ENCODE measurements at places on chromosomes 6 and 20. TPM values are rescaled to one million over a fixed set of nuclear protein-coding genes. Genes with fewer than 3 reads are reported as not detected.

DNA sequence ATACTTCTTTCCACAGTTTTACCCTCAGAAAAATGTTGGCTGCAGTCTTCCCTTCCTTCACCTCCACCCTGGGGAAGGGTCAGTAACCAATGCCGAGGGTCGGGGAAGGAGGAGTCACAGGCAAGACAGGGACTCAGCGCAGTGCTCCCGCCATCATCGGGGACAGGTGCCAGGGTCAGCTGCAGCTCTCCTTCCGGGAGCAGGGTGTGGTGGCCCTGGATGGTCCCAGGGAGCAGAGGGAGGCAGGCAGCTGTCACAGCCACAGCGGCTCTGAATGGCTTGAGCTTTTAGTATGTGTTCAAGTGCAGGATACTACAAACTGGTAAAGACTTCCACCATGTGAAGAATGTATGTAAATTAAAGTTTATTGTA is 26.0 kb upstream of the PI16 start:
- no peak for DNase-seq

DNA sequence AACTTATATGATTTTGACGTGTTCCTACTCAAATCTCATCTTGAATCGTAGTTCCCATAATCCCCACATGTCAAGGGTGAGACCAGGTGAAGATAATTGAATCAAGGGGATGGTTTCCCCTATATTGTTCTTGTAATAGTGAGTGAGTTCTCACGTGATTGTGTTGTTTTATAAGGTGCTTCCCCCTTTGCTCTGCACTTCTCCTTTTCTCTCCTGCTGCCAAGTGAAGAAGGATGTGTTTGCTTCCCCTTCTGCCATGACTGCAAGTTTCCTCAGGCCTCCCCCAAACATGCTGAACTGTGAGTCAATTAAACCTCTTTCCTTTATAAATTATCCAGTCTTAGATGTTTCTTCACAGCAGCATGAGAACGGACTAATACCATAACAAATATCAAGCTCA is 83.2 kb downstream of the MANEA start:
- DNase-seq, result no peak

- no peak for DNase-seq
Observed at GRCh38 chr6:135586388-135586787, 88.8 kb upstream of the AHI1 start.

DNA sequence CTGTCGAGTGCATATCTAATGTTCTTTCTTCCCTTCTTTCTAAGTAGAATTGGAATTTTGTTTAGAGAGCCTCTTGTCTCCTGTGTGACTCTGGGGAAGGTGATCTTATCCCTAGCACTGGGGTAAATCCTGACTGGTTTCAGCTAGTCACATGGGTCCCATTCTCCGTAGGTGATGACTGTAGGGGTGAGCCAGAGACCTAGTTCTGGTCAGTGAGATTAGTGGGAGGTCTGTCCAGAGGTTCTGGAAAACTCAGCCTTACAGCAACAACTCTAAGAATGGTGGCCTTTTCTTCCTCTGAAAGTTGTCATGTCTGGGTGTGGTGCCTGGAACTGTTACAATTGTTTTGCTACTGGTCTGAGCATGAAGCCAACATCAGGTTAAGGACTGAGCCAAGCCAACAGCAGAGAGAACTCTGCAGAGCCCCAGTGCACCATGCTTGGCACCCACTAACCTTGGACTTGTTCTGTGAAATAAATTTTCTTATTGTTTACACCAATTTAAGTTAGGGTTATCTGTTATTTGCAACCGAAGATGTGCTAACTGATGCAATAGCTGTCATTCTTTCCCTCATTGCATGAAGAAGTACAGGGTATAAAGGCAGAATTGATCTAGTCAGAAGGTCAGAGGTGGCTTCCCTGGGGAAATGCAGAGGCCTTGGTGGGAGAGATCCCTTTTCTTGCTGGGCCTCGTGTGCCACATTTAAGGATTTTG is 56.8 kb upstream of the TULP4 start:
- DNase-seq, result no peak

- no peak for DNase-seq
Observed at GRCh38 chr6:82364087-82365015, 734 bp downstream of the TPBG start.

DNA sequence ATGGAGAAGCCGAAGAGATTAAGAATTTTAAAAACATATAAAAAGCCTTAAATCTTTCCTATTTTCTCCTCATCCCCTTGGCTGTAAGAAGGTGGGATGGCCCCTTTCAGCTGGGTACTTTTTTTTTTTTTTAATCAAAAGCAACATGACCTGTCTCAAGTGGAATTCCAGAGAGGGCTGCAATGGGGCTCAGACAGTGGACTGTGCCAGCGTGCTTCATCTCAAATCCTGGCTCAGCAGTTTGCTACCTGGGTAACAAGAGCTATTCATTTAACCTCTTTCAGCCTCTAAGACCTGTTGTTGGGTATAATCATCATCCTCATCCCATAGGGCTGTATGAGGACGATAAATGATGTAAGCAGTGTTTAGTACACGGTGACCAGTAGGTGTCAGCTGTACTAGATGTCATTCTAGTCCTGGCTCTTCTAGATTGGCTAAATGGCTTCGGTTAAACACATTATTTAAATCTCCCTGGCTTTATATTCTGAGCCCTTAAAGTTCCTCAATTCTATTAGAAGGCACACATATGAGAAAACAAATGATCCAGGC is 6.9 kb upstream of the PPP1R3G start:
- no peak for DNase-seq

DNA sequence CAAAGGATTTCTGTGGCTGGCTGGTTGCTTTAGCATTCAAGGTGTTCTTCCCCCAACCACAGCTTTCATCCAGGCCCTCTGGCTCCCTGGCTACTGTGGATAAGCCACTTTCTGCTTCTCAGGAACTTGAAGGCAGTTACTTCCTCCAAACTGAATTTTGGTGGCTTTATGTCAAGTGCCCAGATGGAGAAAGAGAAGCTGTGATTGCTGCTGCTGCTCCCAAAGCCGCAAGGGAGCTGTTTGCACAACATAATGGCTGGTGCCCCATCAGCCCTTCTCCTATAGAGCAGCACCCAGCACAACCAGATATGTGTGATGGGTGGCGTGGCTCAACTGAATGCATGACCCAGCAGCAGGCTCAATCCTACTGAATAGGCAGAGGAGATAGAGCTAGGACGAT is 465.2 kb downstream of the MAFB start:
- DNase-seq, result no peak

DNA sequence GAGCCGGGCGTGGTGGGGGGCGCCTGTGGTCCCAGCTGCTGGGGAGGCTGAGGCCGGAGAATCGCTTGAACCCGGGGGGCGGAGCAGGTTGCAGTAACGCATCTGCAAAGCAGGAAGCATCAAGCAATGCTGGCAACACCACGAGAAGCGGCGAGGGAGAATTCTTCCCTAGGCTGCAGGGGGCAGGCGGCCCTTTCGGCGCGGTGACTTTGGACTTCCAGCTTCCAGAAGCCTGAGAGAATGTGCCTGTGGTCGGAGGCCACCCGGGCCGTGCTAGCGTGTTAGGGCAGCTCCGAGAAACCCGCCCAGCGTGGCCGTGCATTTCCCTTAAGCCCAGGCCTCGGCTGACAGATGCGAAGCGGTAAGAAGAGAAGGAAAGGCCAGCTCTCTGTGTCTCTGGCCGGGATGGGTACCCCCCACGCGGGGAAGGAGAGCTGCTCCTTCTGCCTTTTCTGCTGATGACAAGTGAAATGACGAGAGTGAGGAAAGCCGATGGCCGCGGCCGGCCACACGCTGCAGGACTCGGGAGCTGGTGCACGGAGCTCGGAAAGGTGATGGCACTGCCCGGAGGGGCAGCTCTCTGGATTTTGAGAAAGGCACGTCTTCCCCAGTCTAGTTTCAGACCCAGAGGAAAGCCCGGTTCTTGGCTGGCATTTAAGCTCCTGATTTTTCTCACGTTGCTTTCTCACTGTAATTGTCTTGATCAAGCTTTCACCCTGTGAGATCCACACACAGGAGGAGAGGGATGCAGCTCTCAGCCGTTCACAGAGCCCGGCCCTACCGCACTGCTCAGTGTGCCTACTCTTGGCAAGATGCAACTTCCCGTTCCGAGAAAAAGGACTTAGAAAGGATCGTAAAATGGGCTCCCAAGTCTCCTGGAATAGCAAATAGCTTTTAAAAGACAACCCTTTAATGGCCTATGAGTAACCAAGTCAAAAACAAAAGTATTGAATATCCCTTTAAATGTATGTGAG is 68.3 kb upstream of the EXOC2 start:
- DNase-seq, result no peak

DNA sequence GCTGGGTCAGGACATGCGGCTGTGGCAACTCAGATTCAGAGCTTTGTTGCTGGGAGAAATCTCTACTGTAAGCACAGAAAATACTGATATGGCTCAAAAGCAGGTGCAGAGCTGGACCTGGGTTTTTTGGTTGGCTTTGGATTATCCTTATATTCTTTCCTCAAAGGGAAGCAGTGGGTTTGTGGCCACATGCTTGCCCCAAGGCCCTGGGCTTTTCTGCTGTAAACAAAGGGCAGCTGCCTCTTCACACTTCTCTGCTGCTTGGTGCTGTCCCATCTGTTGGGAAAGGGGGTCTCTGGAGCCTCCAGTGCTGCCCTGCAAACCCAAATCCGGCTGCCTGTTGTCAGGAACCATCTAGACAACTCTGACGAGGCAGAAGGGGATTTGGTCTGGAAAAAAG is 52.4 kb downstream of the ANKRD6 start:
- DNase-seq, result no peak

DNA sequence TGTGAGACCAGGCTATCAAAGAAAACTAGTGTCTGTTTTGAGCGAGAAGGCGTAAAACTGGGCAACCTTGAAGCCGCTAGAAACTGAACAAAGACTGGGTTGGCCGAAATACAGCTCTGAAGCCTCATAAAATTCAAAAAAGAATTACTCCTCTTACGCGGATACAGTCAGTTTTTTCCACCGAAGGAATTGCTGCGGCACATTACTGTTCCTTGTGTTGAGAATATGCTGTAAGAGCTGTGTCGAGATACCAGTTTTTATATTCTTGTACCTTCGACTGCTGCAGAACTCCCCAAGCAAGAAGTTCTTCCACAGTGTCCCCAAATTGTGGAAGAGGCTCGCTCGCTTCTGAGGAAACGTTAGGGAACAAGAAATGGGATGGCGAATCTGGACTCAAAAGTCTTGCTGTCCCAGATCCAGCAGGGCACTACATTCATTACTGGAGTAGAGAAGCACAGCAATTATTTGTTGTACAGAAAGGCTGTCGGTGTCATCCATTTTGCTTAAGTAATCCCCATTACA is 523 bp upstream of the COX7A2 start:
- no peak for DNase-seq

DNA sequence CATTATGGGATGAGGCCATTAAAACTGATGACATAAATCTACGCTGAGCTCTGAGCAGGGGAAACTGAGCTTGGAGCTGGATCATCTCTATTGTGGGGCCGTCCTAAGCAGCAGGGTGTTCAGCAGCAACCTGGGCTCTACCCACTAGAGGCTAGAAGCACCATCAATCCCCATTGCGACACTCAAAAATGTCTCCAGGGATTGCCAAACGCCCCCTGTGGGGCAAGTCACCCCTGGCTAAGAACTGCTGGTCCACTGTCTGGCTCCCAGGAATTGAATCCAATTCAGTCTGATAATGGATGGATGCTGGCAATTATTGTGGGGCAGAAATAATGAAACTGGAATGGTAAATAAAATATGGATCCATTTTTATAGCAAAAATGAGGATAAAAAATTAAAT is 38.2 kb downstream of the PMEPA1 start:
- DNase-seq, result no peak

GRCh38 chr6:99014061-99014460 is 66.3 kb upstream of the FBXL4 start:
- no peak for DNase-seq

- DNase-seq, result no peak
Observed at GRCh38 chr6:148890652-148891404, 144.0 kb downstream of the UST start.

GRCh38 chr20:47036091-47036870 is 141.6 kb downstream of the EYA2 start:
- no peak for DNase-seq

GRCh38 chr6:111541026-111541681 is 58.1 kb upstream of the REV3L start:
- DNase-seq, result no peak

GRCh38 chr6:71345476-71346333 is 57.1 kb downstream of the OGFRL1 start:
- no peak for DNase-seq

DNA sequence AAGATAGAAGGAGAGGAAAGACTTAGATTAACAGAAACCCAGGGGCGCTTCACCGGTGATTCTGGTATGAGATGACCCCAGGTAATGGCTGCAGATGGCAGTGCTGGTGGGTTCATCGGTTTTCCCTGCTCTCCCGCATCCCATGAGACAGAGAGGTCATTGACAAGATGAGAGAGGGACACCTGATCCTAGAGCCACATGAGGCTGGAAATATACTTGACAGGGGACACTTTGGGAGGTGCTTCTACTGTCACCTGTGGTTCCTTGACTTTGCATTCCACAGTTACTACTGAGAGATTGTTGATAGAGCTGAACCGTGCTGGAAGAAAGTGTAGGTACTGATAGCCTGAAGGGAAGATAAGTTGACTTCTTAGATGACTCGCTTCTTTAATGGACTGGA is 74.3 kb downstream of the SYNDIG1 start:
- no peak for DNase-seq

GRCh38 chr6:28880894-28881780 is 42.6 kb downstream of the TRIM27 start:
- peak; percentile 38 for DNase-seq

- DNase-seq, result no peak
Observed at GRCh38 chr6:121365536-121366521, 31.5 kb upstream of the TBC1D32 start.

MUC21 gene
- not detected for total RNA-seq

CRISP3 gene
- not detected for total RNA-seq

SESN1 gene
- total RNA-seq, result 47.3 TPM

IP6K3 gene
- total RNA-seq, result not detected

ISM1 gene
- 3.7 TPM for total RNA-seq

SERINC3 gene
- total RNA-seq, result 84.8 TPM

FAM83B gene
- not detected for total RNA-seq

All from CD4-positive, alpha-beta memory T cell (primary cell).